Activated CD8-positive, alpha-beta T cell treated with anti-CD3 and anti-CD28 coated beads for 36 hours (primary cell): ENCODE measurements at places on chromosomes 4 and X. TPM values are rescaled to one million over a fixed set of nuclear protein-coding genes. Genes with fewer than 3 reads are reported as not detected.

DNA sequence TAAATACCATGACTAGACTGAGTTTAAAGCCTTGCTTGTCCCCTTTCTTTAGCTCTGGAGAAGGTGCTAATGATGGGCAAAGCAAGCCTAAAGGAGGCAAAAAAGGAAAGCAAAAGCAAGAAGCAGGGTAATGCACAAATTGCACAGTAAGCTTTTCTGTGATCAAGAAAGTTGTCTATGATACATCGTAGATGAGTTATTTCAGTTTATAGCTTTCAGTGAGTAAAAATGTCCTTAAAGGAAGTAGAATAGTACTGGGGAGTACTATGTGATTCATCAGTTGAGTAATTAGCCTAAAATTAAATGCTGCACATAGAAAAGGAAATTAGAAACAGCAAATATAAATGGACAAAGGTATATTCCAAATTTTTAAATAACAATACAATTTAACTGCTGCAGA lies 50.2 kb upstream of the PDE5A start:
- no peaks in the 10 kb centered on the region for H3K36me3 ChIP-seq
- peaks cover 3% of the 10 kb centered on the region for H3K27me3 ChIP-seq
- no peak for DNase-seq
- no peak overlapping the region for H3K4me3 ChIP-seq

The P2RY4 gene
- total RNA-seq, result not detected

The CPE gene
- not detected for total RNA-seq

The ADH5 gene
- total RNA-seq, result 118 TPM

DNA sequence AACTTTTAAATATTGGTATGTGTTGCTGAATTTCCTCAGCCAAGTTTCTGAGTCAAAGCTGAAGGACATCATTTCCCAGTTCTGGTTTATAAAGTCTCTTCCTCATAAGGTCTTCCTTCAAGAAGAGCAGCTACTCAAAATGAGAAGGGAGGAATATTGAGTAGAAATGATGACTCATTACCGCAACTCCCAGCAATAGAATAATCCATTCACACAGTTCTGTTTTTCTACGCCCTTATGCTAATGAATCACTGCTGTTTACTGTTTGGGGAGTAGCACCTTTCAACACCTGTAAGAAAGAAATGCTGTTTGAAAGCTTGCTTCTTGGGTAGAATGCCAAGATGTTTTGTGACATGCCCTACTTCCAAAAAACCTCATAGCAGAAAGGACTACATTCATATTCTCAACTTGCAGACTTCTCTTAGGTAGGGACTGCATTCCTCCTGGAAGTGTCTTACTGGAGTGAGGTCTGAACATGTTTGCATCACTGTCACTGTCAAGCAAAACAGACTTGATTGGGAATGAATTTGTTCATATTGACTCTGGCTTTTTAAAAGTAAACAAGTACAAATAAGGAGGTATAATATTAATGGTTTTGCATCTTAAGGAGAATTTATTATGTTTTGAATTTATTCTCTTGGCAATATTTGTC lies 147.2 kb upstream of the BANK1 start:
- H3K27me3 ChIP-seq, result peaks cover 10% of the 10 kb centered on the region
- DNase-seq, result no peak
- no peaks in the 10 kb centered on the region for H3K4me1 ChIP-seq
- H3K4me3 ChIP-seq, result no peak overlapping the region

The HPGD gene
- 4.7 TPM for total RNA-seq

The GC gene
- not detected for total RNA-seq

GRCh38 chrX:136827026-136827425 lies 46.3 kb upstream of the ARHGEF6 start:
- H3K36me3 ChIP-seq, result no peaks in the 10 kb centered on the region
- no peak overlapping the region for H3K27ac ChIP-seq
- DNase-seq, result no peak
- H3K4me3 ChIP-seq, result no peak overlapping the region

The COL4A6 gene
- total RNA-seq, result not detected

GRCh38 chr4:85474818-85475630 lies at the start of gene ARHGAP24:
ARHGAP24 (plus strand) TSS chr4:85475150.
- H3K4me1 ChIP-seq, result peaks cover 7% of the 10 kb centered on the region
- H3K36me3 ChIP-seq, result no peaks in the 10 kb centered on the region
- H3K27me3 ChIP-seq, result peaks cover 23% of the 10 kb centered on the region
- H3K27ac ChIP-seq, result no peak within 1 kb of the TSS

The GABRG1 gene
- not detected for total RNA-seq

- no peak overlapping the region for H3K27ac ChIP-seq
- no peaks in the 10 kb centered on the region for H3K36me3 ChIP-seq
- no peaks in the 10 kb centered on the region for H3K4me1 ChIP-seq
- H3K4me3 ChIP-seq, result no peak overlapping the region
- no peaks in the 10 kb centered on the region for H3K27me3 ChIP-seq
These were observed 25.6 kb upstream of the GPR78 start for GRCh38 chr4:8554555-8555100.

DNA sequence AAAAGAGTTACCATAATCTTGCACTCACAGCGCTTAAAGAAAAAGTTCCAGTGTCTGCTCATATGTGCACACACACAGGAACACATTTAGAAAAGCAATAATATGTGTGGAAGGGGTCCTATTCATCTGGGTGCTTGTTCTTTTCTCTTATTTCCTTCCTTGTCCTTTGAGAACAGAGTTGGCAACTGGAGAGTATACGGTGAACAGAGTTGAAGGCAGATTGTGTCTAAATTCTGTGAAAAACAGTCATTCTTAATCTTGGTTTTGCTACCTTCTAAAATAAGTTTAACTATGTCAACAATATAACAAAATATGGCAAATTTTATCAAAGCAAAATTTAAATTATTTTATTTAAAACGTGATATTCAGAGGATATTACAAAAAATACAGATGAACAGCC lies 365.1 kb upstream of the NOCT start:
- no peaks in the 10 kb centered on the region for H3K4me1 ChIP-seq
- H3K27ac ChIP-seq, result no peak overlapping the region
- H3K36me3 ChIP-seq, result no peaks in the 10 kb centered on the region
- no peak overlapping the region for H3K4me3 ChIP-seq

GRCh38 chr4:110998320-110998719 lies 375.4 kb upstream of the PITX2 start:
- H3K4me1 ChIP-seq, result no peaks in the 10 kb centered on the region
- no peak overlapping the region for H3K4me3 ChIP-seq
- no peak overlapping the region for H3K27ac ChIP-seq
- no peak for DNase-seq
- no peaks in the 10 kb centered on the region for H3K36me3 ChIP-seq
